LNCaP clone FGC (cell line): ENCODE measurements at places on chromosomes 3 and 15.

DNA sequence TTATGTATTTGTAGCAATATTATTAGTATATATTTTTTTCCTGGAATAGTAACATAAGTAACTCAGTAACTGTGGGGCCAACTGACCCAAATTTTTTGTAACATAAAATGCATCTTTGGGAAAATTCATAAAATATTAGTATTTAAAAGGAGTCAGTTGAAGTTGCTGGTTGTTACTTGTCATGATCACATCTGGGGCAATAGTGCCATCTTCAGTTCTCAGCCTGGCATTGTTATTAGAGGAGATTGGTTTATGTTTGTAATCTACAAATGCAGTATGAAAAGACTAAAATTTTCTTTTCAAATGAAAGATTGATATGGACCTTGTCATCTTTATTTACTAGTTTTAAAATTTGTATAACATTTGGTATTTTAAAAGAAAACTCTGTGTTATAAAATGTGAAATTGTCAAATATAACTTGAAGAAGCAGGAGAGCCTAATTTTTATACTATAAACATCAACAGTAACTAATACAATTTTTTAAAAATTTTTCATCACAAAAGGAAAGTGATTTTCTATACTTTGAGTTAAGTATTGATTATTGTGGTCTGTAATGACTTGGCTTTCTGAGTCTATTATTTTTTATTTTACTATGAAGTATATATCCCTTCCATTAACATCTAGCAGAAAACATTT, 38.8 kb upstream of the MLF1 start:
- DNase-seq = peak; percentile 50

DNA sequence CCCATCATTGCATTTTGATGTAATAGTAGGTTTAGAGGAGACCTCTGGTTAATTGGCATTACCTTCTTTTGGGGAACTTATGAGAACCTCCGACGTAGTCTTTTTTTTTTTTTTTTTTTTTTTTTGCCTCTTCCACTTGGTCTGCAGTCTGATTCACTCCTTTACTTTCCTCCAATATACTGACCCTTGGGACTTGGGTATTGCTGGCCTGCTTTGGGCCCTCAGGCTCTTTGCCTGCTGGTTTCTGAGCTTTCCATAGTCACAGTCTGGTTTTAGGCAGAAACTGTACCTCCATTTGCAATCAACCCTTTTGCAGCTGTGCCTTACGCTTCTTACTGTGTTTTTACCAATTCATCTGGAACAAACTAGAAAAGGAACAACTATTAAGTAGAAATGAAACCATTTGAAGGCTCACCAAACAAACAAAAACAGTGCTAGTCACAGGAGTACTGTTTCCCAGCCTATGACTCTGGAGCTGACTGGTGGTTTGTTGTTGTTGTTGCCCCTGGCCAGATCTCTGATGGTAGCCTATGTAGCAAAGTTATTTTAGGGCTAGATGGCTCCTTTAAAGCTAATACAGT, 272.8 kb downstream of the BBX start:
- DNase-seq = no peak

- DNase-seq = no peak
Measured at GRCh38 chr15:46703020-46703861, 1014.1 kb upstream of the SEMA6D start.

- no peak for DNase-seq
Measured at GRCh38 chr15:78810362-78811123, 721 bp downstream of the ADAMTS7 start.

DNA sequence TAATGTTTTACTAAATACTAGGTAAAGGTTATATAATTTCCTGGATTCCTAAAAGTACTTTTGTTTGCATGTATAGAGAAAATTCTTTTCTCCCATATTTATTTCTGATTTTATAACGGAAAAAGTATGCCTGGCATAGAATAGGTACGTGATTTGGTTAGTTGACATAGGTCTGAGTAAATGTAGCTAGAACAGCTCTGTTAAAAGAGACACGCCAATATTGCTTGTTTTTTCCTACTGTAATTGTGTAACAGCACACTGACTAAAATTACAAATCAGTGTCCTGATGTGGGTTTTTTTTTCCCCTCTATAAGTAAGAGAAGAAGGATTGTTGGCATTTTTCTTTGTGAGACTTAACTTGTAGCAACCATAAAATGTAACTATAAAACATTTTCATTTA, 26.7 kb downstream of the KLHL24 start:
- no peak for DNase-seq
